Activated naive CD8-positive, alpha-beta T cell treated with anti-CD3 and anti-CD28 coated beads for 36 hours (primary cell): ENCODE measurements at places on chromosomes 13 and 19. TPM values are rescaled to one million over a fixed set of nuclear protein-coding genes. Genes with fewer than 3 reads are reported as not detected.

Gene PTPRH
- total RNA-seq, result not detected

DNA sequence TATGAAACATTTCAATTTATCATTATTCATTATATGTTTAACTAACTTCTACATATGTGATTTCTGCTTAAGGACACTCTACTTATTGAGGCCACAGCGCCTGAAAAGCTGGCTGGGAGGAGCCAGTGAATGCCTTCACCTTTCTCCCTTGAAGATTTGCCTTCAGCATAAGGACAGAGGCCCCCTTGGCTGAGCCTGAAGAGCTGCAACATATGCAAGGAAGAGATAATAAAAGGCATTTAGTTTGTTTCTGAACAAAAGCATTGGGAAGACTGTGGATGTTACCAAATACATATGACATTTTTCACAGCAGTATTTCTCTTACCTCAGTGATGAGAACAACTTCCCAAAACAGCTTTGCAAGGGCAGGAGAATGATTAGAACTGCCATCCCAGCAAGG, 92.1 kb downstream of the ABCC4 start:
- peaks cover 25% of the 10 kb centered on the region for H3K36me3 ChIP-seq
- no peaks in the 10 kb centered on the region for H3K4me1 ChIP-seq
- H3K27me3 ChIP-seq, result no peaks in the 10 kb centered on the region

DNA sequence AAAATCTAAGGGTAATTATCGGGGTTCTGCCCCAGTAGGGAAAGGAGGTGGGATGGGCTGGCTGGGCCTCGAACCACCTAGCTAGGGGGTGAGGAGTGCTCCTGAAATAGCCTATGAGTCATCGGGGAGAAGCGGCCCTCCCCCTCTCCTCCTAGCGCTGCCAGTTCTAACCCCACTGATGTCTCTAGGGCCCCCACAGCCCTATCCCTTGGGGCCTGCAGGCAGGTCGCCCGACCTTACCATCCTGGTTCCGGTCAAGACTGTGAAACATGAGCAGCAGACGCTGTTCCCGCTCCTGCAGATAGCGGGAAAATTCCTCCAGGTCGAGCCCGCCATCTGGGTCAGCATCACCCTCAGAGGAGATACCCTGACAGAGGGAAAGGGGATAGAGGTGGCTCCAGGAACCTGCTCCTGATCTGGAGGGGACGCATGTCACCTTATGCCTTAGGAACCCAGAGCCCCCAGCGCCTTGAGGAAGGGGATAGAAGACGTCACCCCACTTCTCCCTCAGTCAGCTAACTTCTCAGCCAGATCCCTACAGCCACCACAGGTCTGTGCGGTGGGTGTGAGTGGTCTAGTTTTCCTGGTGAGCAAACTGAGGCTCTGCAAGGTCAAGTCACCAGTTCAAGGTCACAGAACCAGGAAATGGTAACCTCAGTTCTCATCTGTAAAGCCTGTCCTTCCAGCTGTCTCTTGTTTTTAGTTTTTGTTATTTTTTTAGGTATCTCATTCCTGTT, 1.5 kb downstream of the SLC25A23 start:
- no peak overlapping the region for H3K27ac ChIP-seq
- peaks cover 40% of the 10 kb centered on the region for H3K36me3 ChIP-seq
- H3K4me1 ChIP-seq, result peaks cover 19% of the 10 kb centered on the region
- no peak for DNase-seq
- peak overlapping the region; percentile 82 for H3K4me3 ChIP-seq
- no peaks in the 10 kb centered on the region for H3K27me3 ChIP-seq

GRCh38 chr13:34419025-34419424, 523.0 kb upstream of the NBEA start:
- DNase-seq, result no peak
- no peaks in the 10 kb centered on the region for H3K4me1 ChIP-seq
- no peaks in the 10 kb centered on the region for H3K27me3 ChIP-seq
- no peak overlapping the region for H3K27ac ChIP-seq
- no peak overlapping the region for H3K4me3 ChIP-seq
